ENCODE measurements at places on chromosomes 2 and 18. TPM values are rescaled to one million over a fixed set of nuclear protein-coding genes. Genes with fewer than 3 reads are reported as not detected.

The IL1RN gene
- not detected for total RNA-seq

The CYP26B1 gene
- 3.4 TPM for total RNA-seq

The CLIP4 gene
- total RNA-seq, result 51.3 TPM

The DSC2 gene
- 4.1 TPM for total RNA-seq

The CD302 gene
- 1.9 TPM for total RNA-seq

The SDC1 gene
- total RNA-seq, result 5.3 TPM

All from parietal lobe (tissue), 2 donors.